ENCODE measurements at places on chromosomes 7 and 10.

DNA sequence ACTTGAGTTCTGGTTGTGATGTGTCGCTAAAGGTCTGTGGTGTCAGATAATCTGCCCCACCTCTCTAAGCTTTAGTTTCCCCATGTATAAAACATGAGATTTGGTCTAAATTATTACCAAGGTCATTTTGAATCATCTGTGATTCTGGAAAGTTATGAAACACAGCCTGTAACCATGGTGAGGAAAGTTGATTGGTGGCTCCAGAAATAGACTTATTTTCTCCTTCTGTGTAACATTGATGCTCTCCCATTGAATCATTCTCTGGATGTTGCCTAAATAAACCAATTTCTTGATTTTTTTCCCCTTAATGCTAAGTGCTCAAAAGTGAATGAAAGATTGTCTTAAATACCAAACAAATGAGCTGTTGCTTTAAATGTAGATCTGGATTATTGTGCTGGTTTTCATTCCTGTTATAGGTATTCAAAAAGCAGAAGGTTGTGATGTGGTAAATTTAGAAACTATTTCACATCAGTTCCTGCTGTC is 30.0 kb upstream of the PCGF5 start:
- no peak for DNase-seq

- no peak for DNase-seq
Measured at GRCh38 chr10:10361301-10361885, 656.3 kb upstream of the CELF2 start.

- DNase-seq = peak; percentile 24
Measured at GRCh38 chr7:138980563-138981291, 462 bp downstream of the KIAA1549 start.

DNA sequence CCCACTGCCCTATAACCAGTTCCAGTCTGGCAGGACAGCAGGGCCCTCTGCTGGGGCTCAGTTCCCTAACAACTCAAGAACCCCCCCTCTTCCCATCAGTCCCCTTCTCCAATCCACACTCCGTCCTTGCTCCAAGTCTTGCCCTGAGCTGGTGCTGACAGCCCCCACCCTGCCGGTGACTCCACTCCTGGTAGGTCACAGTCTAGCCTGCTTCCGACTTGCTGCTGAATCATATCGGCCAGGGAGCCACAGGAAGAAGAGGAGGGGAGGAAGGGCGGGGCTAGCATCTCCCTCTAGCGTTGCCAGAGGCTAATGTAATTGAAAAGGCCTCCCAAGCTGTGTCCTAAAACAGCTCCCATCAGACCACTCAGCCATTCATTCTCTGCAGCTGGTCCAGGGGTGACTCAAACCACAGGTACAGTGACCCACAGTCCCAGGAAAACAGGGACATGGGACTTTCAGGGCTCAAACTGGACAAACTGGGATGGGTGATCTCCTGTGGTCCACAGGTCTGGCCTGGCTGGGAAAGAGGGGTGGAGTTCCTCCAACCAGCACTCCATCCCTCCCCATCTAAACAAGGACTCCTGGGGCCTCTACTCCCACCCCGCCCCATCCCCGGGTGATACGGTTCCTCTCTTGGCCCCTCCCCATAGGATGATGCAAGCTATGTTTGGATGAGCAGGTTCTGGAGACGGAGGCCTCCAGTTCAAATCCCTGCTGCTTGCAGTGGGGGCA is 158.8 kb downstream of the SH3PXD2A start:
- peak; percentile 88 for DNase-seq

GRCh38 chr10:19158870-19159269 is 110.3 kb downstream of the MALRD1 start:
- DNase-seq = no peak

GRCh38 chr7:54944179-54944578 is 74.6 kb upstream of the EGFR start:
- no peak for DNase-seq

GRCh38 chr7:84250452-84250851 is 55.9 kb upstream of the SEMA3A start:
- DNase-seq = no peak

GRCh38 chr7:1567049-1567771 is 2.6 kb downstream of the PSMG3 start:
- no peak for DNase-seq

GRCh38 chr7:37074370-37074769 is 350.1 kb upstream of the AOAH start:
- DNase-seq = no peak

DNA sequence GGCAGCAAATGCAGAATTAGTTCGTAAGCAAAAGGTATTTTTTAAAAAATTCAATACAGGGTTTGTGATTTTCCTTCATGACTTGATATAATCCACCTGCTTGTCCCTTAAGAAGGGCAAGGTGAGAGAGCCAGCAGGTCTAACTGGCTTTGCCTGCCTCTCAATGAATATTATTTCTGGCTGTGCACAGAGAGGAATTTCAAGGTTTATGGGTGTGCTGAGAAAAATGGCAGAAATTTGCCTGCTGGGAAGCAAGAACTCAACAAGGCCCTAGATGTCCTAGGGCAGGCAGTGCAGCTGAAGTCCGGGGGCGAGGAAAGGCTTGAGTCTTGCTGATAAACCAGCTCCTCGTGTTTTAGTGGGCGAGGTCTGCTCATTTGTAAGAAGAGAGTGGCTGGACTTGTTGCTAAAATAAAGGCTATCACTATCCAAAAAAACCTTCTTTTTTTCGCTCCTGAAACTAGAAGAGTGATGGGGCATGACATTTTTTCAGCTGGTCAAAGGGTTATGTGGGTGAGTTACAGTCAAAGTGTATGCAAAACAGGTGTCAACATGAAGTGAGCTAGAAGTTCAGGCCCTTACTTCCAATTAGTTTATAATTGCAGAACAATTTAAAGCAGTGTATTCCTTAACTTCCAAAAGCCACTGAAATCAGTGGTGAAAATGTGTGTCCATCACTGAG is 385.8 kb upstream of the KLF6 start:
- DNase-seq = no peak

- no peak for DNase-seq
Measured at GRCh38 chr10:22317076-22317370, 835 bp downstream of the COMMD3 start.

DNA sequence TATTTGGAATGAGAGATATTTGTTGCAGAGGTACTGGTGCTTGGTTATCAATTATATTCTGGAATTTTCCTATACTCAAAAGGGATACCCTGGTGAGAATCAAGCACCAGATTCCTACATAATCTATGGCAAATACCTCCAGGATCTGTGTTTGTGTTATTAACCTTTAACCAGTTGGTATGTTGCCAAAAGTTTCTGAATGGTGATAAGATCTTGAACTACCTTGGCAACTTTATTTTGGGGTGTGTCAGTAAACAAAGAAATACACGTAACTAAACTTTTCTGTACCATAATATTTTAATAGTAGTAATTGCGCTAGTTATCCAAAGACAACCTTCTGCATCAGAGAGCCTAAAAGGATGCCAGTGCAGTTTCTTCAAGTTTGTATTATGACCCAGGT is 13.4 kb downstream of the SCIN start:
- no peak for DNase-seq

DNA sequence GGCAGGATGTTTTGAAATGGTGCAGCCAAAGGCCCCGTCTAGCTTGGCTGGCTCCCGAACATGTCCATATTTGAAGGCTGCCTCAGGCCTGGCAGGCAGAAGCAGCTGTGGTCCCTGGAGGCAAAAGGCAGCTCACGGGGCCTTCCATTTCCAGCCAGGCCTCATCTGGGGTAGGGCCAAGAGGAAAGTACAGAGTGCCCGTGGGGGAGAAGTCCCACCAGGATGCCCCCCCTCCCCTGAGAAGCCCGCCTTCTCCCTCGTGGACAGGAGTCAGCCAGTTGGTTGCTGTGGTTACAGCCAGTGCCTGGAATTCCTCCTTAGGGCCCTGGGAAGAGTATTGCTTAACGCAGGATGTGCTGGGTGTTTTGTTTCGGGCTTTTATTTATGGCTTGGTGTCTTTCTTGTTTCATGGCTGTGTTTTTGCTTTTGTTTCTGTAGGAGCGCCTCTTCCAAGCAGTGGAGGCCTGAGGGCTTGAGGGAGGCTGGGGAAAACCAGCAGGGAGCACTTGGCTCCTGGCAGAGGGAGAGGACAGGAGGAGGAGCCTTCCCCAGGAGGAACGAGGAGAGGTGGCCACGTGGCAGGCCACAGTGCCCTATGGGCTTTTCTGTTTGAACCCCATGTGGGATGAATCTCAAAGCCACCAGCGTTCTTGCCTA is 45.4 kb downstream of the CHST3 start:
- DNase-seq = no peak

DNA sequence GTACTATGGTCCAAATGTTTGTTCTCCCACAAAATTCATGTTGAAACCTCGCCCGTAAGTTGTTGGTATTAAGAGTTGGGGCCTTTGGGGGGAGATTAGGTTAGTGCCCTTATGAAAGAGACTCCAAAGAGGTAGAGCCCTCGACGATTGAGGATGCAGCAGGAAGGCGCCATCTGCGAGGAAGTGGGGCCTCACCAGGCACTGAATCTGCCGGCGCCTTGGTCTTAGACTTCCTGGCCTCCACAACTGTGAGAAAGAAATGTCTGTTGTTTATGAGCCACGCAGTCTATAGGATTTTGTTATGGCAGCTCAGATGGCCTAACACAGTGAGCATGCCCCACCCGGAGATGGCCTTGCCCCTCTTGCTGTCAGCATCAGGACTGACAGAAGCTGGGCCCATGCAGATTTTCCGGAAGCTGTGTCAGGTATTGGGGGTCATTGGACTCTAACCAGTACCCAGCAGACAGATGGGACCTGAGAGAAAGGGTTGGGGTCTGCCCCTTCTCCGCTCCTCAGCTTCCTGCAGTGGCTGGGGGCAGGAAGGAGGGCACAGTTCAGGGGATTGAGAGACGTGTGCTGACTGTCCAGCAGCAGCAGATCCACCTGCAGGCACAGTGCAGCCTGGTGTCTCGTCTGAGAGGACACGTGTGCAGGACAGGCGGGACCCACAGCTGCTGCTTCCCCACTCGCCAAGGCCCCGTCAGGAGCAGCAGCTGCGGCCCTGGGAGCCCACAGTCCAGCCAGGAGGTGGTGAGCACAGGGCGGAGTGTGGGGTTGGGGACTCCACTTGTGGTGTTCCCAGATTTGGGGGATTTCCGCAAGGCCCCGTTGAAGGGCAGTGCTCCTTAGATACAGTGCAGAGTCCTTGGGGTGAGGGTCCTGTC is 47.8 kb downstream of the MGMT start:
- no peak for DNase-seq

- DNase-seq = no peak
Measured at GRCh38 chr10:73910401-73910763, 550 bp upstream of the PLAU start.

- no peak for DNase-seq
Measured at GRCh38 chr10:45809837-45810236, 37.5 kb downstream of the AGAP4 start.

DNA sequence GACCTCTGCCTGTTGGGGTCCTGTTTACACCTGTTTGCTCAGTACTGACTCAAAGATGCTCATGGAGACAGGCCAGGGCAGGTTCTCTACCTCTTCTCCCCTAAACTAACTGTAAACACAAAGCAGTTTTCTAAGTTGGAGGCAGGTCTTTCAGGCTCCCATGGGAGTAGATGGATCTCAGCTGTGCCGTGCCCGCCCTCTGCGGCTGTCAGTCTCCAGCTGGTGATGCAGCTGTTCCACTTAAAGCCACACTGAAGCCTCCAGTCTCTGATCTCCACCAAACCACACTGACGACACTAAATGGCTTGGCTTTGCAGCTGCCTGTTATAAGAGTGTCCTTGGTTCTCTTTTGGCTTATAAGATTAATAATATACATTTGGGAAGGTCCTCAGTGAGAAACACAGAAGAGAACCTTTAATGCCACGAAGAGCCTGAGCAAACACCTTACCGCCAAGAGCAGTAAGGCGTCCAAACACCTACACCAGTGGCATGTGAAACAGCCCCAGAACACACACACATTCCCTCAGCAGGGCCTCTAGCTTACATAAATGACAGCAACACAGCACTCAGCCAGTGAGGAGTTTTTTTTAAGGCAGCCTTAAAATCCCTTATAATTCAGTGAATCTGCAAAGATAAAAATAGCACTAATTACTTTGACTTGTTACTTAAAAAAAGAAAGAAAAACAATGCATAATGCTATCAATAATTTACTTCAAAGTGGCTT is 60.4 kb upstream of the KCNIP2 start:
- no peak for DNase-seq

- DNase-seq = no peak
Measured at GRCh38 chr10:95485056-95485844, 75.9 kb downstream of the SORBS1 start.

DNA sequence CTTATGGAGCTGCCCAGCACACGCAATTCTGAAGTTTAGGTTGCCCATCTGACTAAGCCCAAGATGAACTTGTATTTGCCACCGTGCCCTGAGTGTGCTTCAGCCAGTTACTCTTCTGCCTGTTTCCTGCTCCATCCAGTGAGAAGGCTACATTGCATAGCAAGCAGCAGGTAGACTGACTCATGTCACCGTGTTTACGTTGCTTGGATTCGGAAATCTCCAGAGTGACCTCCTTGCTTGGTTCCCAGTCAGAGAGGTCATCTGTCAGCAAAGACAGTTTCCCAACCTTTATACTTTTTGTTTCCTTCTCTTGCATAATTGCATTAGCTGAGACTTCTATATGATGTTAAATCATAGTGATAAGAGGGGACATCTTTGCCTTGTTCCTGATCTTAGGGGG is 30.9 kb downstream of the NACAD start:
- no peak for DNase-seq

GRCh38 chr10:128642023-128642422 is 515.8 kb upstream of the MKI67 start:
- DNase-seq = no peak

- DNase-seq = no peak
Measured at GRCh38 chr10:127921753-127922145, 14.8 kb downstream of the PTPRE start.

- DNase-seq = no peak
Measured at GRCh38 chr10:85645926-85646711, 720.5 kb downstream of the GRID1 start.

All from activated CD4-positive, alpha-beta T cell treated with anti-CD3 and anti-CD28 coated beads, Interleukin-2, amount 50 U/mL, for 48 hours (primary cell).